ENCODE measurements at places on chromosomes 2 and 18. TPM values are rescaled to one million over a fixed set of nuclear protein-coding genes. Genes with fewer than 3 reads are reported as not detected.
A peak's percentile ranks its signal among the peaks of the same experiment; 100 is the strongest.

DNA sequence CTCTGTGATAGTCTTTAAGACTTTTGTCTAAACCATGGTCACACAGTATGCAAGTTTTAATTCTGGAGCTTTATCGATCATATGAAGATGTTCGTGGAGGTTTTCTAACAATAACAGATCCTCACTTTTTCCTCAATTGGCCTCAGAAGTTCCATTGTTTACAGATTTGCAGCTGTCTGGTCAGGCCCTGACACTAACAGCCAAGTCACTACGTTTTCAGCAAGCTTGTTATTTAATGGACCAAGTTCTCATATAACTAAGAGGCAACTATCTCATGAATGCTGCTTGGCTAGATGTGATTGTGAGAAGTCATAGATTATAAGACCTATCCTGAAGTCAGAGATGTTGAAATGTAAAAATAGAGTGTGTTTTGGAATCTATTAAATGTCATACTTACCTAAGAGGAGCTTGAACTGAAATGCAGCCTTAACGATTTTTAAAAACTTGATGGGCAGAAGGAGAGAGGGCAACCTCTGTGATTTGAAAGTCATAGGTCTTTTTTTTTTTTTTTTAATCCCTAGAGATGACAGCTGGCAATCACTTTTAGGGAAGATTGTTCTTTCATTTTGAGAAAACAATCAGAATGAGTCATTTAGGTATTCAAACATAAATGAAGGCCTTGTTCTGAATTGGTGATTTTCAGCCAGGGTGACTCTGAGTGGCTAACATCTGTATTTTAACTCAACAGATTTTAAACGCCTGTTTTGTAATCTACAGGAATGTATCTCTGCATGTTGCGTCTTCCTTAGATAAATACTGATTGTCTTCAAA, 48.4 kb upstream of the NEMP2 start:
- DNase-seq: no peak

GRCh38 chr2:202096736-202097135, 23.7 kb downstream of the KIAA2012 start:
- no peak for DNase-seq

DNA sequence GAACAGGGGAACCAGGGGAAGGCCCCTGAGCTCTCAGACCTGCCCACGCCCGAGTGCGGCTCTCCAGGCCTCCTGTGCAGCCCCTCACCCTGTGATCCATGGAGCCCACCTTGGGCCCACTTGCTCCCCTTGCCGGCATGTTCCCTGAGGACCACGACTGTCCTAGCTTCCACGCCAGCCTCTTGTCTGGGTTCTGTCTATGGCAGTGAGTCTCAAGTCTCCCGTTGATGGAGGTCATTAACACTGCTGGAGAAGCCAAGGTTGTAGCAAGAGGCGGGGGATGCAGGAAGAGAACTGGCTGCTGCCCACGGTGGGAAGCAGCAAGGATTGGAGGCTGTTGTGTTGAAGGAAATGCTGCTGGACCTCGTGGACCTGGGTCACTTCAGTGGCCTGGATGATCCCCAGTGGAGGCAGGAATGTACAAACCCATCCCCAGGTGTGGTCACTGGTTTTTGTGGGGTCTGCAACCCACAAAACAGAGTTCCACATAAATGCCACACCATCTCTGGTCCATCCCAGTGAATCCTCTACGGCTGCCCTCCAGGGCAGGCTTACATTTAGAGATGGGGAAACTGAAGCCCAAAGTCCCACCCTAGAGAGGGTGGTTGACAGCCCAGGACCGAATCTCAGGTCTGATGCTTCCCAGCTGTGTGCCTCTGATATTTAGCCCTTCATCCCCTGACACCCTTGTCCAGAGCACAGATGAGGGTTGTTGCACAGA, 150.3 kb downstream of the NDUFA10 start:
- no peak for DNase-seq

- DNase-seq: no peak
Measured at GRCh38 chr2:143730155-143730952, 601.1 kb downstream of the ARHGAP15 start.

GRCh38 chr18:78596794-78597345, 382.7 kb upstream of the SALL3 start:
- no peak for DNase-seq

DNA sequence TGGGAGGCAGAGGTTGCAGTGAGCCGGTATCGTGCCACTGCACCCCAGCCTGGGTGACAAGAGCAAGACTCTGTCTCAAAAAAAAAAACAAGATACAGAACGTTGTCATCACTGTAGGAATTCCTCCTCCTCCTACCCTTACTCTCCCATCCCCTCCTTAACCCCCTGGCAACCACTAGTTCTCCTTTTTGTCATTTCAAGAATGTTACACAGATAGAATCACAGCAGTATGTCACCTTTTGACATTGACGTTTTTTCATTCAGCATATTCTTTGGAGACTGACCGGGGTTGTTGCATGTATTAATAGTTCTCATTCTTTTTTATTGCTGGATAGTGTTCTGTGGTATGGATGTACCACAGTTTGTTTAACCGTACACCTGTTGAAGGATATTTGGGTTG, 32.4 kb downstream of the TTLL4 start:
- no peak for DNase-seq

DNA sequence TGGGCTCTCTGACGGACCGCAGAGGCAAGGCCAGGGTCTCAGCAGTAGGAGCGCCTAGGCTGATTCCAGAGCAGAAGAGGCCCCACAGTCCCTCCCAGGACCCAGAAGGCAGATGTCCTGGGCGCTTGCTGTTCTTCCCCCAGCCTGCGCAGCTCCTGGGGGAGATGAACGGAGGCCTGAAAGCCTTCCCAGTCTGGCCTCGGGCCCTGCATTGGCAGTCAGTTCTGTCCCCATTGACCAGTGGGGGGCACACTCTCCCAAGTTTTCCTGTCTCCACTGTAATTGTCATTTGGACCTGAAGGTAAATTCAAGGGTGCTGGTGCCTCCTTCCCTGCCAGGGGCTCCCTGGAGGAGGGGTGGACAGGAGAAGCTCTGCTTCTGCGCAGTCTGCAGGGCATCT, 345.7 kb downstream of the CYP26B1 start:
- peak; percentile 25 for DNase-seq

- no peak for DNase-seq
Measured at GRCh38 chr2:195392446-195393336, 264.3 kb upstream of the SLC39A10 start.

DNA sequence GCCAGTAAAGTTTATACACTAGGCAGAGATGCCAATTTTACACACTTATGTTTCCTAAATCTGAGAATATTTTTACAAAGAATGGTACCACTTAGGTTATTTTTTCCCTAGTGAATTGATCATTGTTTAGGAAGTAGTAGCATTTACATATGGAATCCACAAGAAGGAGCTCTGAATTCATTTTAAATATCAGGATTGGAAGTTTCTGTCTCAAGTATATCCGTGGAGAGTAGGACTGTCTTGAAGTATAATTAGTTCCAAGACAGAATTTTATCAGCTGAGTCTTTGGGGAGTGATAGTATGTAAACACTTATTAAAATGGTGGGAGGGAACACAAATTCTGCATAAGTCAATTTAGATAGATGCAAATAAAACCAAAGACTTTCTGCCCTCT, 82.3 kb upstream of the FAM98A start:
- DNase-seq: peak; percentile 8

- DNase-seq: no peak
Measured at GRCh38 chr18:49859725-49860124, 46.4 kb upstream of the ACAA2 start.

DNA sequence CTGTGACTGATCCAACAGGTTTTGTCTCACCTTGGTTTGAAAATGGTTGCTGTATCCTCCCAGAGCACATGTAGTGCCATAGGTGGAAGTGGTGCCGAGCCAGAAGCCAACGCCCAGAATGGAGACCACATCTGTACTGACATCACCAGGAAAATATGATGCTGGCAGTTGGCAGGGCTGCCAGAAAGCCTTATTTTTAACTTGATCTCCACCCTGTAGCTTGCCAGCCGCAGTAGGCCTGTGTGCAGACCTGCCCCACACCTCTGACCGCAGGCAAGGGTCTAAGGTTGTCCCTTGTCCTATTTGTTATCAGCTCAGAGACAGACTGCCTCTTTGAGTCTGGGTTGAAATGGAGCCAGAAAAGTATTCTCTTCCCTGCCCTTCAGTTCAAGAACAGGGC, 123.5 kb upstream of the EML6 start:
- no peak for DNase-seq

GRCh38 chr2:67037655-67038054, 359.5 kb upstream of the ETAA1 start:
- peak; percentile 91 for DNase-seq

DNA sequence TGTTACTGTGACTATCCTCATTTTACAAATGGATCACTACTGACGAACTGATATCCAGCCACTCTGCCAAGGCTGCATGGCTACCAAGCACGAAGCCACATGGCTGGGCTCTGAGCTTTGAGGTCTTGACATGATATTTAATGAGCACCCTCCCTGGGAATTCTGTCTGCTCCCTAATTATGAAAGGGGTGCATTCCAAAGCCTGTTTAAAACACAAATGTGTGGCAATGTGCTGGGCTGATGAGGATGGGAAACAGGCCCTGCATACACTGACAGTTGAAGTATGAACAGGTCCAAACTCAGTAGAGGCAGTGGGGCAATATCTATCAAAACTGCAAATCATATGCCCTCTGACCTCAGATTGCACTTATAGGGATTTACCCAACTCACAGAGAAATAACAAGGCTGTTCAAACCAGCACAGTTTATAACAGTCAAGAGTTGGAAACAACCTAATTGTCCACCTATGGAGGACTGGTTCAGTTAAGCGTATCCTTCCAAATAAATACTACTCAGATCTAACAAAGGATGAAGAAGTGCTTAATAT, 20.8 kb downstream of the CDC42EP3 start:
- DNase-seq: no peak

DNA sequence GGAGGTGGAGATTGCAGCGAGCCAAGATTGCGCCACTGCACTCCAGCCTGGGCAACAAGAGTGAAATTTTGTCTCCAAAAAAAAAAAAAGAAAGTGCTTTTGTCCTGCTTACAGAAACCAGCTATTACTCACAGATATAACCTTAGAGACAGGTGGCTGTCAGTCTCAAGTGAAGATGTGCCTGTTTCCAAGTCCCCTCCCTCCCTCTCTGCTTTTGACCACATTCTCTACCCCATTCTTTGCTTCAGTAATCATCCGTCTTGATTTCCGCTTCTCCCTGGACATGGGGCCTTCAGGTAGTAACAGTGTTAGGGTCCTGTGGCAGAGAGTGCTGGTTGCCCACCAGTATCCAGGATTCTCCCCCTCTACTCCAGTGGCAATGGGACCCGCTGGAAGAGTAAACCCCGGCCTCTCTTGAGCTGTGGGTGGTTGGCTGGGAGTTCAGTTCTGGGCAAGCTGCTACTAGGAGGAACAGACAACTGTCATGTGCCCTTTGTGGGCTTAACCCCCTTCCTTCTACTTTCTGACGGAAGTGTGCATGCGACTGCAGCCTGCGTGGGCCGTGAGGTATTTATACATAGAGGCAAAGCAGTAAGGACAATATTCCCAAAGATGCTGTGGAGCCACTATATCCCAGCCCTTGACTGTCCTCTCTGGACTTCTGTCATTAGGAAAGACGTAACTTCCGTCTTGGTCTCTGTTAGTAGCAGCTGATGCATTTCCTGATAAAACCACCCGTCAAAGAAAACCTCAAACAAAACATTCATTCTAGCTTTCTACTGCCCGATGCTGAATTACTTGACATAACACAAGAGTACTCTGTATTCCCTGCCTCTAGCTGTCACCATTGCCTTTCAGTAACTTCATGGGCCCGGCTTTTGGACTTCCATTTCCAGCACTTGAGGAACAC, 17.8 kb downstream of the PDCL3 start:
- DNase-seq: no peak

DNA sequence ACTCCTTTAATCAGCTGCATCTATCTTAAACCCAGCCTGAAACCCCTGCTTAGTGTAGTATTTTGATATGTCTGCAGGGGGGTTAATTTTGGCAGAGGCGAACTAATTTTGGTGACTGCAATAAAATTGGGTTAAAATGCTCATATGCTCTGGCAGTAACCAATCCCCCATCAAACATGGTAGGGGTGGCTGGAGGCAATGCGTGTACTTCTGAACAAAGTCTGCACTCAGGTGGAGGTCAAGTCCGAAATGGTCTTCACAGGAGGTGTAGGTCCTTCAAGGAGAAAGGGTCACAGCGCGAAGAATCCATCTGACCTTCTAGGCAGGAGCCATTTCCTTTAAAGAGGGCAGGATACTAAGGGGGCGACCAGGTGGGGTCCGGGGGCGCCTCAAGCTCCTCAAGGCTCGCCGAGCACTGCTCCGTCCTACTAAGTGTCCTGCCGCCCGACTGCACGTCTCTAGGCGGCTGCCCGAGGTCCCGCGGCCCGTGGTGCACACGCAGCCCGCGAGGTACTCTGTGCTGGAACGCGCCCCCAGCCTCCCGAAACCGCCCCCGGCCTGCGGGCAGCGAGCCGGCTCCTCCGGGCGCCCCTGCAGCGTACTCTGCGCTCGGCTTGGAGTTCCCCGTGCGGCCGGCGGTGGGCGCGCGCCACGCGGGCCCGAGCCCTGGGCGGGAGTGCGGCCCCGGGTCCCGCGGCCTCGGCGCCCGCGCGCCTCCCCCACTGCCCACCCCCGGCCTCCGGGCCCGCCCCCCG, 1.7 kb upstream of the LDLRAD4 start:
- DNase-seq: no peak

GRCh38 chr2:154439156-154439555, 259.3 kb upstream of the KCNJ3 start:
- DNase-seq: no peak

DNA sequence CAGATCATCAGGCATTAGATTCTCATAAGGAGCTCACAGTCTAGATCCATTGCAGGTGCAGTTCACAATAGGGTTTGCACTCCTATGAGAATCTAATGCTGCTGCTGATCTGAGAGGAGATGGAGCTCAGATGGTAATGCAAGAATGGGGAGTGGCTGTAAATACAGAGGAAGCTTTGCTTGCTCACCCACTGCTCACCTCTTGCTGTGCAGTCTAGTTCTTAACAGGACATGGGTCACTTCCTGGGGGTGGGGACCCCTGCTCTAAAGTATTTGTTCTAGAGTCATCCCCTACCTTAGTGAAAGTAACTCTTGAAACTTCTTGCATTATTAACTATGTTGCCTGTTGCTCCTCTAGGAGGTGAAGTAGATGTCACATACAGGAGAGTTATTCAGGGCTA, 171.3 kb upstream of the PARD3B start:
- no peak for DNase-seq

NAT8 gene
- not detected for total RNA-seq

SCYGR4 gene
- not detected for total RNA-seq

ASXL3 gene
- total RNA-seq: not detected

GCG gene
- total RNA-seq: not detected

GALR1 gene
- total RNA-seq: not detected

CRYGC gene
- total RNA-seq: not detected

PDCL3 gene
- 8.2 TPM for total RNA-seq

PAX8 gene
- 3.4 TPM for total RNA-seq

ZBTB7C gene
- total RNA-seq: 15.1 TPM

Data from HT-29 (cell line).